ENCODE measurements at places on chromosomes 6 and 20. TPM values are rescaled to one million over a fixed set of nuclear protein-coding genes. Genes with fewer than 3 reads are reported as not detected.

Gene NRSN2
- 32.7 TPM for total RNA-seq

Gene SYCP2
- 2.2 TPM for total RNA-seq

Gene SPTLC3
- 0.98 TPM for total RNA-seq

Gene BEND3
- 6.4 TPM for total RNA-seq

Gene GABRR1
- total RNA-seq: not detected

Gene NKAPL
- 0.98 TPM for total RNA-seq

Gene HTR1E
- total RNA-seq: not detected

Gene ROMO1
- 35.9 TPM for total RNA-seq

Gene AVP
- total RNA-seq: not detected

Gene MCM8
- 3.9 TPM for total RNA-seq

Gene RBPJL
- not detected for total RNA-seq

Gene TRIM40
- total RNA-seq: not detected

Gene OTOR
- total RNA-seq: under 0.01 TPM

Gene PRR18
- total RNA-seq: 0.25 TPM

Gene GJA1
- total RNA-seq: 53.6 TPM

Gene TMEM244
- total RNA-seq: 1.2 TPM

Gene C20orf173
- total RNA-seq: not detected

Gene DOK5
- total RNA-seq: 152 TPM

Gene TFAP2D
- total RNA-seq: 0.49 TPM

Gene LY6G6F
- total RNA-seq: not detected

Gene RFX6
- not detected for total RNA-seq

Gene RHAG
- 0.49 TPM for total RNA-seq

Data from temporal lobe (tissue), 4 donors.